ENCODE measurements at places on chromosomes 6 and 20.
A peak's percentile ranks its signal among the peaks of the same experiment; 100 is the strongest.

DNA sequence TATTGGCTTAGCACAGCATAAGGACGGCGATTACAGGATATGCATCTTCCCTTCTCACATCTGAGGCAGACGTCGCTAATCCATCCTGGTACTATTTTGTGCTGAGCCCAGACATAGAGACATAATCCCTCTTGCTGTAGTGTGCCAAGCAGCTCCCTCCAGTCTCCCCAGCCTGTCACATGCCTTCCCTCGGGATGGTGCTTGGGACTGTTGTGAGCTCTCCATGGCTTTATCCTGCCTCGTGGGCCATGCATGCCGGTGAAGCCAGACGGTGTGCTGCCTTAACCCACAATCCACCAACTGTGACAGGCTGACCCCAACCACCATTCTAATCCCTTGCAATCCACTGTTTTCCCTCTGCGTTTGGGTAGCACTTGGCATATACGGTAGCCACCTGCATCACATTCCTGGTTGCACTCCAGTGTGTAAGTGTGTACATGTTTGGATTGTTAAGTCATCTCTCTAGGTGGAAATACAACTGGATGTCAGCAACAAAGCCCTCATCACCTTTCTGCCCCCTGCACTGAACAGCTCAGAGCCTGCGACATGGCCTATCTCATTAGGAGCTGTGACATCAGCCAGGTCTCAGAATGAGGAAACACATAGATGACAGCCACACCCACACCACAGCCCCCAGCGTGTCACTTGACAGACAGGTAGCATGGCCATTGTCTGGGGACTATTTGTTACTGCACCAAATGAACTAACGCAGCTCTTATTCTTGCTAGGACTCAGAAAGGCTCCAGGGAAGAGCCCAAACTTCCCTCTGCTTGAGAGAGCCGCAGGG, 374.8 kb upstream of the CDH4 start:
- no peak for DNase-seq

- peak; percentile 23 for DNase-seq
These were observed 1.3 kb downstream of the BLCAP start for GRCh38 chr20:37526238-37526838.

GRCh38 chr20:45032781-45033180, 66.5 kb downstream of the STK4 start:
- DNase-seq, result no peak

GRCh38 chr6:18444111-18444510, 57.0 kb downstream of the RNF144B start:
- DNase-seq, result no peak

- no peak for DNase-seq
These were observed 32.9 kb downstream of the AHI1 start for GRCh38 chr6:135464634-135465033.

DNA sequence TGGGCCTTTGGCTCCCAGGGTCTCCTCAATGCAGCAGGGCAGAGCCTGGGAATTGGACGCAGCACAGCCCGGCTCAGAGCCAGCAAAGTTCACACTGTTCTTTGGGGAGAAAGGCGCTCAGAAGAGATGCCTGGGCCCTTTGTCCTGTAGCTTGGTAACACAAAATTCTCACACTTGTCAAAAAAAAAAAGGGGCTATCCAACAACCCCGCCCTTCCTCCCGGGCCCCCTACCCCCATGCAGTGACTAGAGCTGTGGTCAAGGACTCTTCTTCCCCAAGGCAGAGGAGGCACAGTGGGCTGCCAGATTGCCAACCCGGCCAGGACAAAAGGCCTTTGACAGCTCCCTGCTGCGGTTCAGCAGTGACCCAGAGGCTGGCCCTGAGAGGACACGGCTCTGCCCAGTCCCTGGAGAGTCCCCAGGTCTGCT, 2.0 kb downstream of the NKAIN4 start:
- no peak for DNase-seq

Measured in amniotic stem cell (primary cell).